T-helper 9 cell (primary cell): ENCODE measurements at places on chromosomes 12 and 14.

DNA sequence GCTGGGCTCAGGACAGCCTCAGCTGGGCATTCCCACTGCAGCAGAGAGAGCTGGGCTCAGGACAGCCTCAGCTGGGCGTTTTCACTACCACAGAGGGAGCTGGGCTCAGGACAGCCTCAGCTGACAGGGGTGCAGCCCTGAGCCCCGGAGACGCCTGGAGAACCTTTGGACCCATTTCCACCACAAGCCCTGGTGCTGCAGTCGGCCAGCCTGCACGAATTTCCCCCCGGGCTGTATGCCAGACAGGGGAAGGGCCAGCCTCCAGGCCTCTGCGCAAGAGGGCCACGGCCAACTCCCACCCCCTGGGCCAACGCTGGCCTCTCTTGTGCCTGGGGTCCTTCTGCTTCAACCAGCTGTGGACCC, 2.6 kb upstream of the C14orf180 start:
- DNase-seq: no peak

- DNase-seq: no peak
Observed at GRCh38 chr12:5439788-5440300, 7.9 kb downstream of the NTF3 start.

- no peak for DNase-seq
Observed at GRCh38 chr12:80299976-80300375, 144.1 kb upstream of the PTPRQ start.

- no peak for DNase-seq
Observed at GRCh38 chr14:89144642-89145041, 272.4 kb downstream of the FOXN3 start.

DNA sequence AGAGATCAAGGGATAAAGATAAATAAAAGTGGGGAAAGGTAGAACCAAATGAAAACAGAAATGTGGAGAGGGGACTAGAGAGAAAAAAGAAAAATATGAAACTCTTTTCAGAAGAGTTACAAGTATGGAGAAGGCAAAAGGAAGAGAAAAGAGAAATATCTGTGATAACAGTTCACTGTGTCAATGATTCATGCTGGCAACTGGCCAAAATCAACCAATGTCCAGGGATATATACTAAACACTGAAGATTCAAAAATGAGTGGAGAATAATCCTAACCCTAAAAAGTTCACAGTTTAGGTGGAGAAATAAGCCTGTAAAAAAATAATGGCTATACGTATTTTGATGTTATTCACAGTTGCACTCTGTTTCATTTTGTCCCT, 372.3 kb upstream of the KITLG start:
- no peak for DNase-seq

GRCh38 chr14:52086711-52087110, 17.9 kb upstream of the NID2 start:
- DNase-seq: no peak

GRCh38 chr12:111730420-111730819, 36.3 kb upstream of the ALDH2 start:
- no peak for DNase-seq

- no peak for DNase-seq
Observed at GRCh38 chr12:80589077-80589476, 118.4 kb upstream of the MYF6 start.

DNA sequence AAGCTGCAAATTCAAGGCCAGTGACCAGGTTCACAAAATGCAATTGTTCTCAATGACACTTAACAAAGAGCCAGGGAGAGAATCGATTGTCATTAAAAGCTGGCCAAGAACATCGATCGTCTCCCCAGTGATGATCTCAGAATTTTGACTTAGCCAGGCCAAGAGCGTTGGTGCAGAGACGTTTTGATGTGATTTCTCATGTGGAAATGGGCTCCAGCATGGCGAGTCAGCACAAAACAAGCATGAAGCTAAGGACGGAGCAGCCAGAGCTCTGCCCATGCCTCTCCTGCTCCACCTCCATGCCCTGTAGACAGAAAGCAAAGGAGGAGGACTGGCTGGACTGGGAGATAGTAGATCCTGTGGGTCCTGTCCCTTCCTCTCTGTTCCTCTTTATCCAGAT, 270.8 kb downstream of the FOXN3 start:
- DNase-seq: no peak

DNA sequence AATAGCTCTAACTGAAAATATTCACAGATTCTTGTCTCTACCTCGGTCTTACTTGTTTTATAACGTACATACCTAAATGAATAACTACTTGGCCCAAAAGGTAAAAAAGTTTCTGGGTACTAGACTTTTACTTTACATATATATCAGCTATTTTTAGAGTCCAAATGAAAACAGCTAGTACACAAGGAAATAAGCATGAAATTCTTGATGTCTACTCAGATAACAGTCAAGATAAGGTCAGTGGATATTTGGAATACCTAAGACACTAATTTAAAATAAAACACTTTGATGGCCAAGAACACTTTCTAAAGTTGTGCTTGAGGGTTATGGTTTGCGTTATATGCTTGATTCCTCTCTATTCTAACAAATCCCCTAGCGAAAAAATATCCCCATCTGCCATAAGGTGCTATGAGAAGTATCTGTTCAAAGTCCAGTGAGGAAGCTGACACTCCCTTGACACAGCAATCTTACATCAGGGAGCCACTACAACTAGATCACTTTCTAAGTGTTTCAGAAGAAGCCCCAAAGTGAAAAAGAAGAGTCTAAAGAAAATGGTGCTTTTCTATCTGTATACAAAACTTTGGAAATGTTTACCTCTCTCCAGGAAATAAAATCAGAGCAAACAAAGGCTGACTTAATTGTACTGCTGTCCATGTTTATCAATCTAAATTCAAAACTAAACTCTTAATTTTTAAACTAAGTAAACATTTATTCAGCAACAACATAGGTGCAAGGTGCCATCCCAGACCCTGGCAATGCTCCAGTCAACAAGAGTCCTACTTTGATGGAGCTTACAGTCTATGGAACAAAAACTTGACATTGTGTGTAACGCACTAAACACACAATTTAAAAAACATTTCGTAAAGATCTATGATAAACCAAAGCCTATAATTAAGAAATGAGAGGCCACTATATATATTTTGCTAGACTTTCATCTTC, 11.7 kb downstream of the PTPN21 start:
- no peak for DNase-seq

GRCh38 chr14:100836311-100836805, 10.4 kb downstream of the MEG3 start:
- DNase-seq: no peak

DNA sequence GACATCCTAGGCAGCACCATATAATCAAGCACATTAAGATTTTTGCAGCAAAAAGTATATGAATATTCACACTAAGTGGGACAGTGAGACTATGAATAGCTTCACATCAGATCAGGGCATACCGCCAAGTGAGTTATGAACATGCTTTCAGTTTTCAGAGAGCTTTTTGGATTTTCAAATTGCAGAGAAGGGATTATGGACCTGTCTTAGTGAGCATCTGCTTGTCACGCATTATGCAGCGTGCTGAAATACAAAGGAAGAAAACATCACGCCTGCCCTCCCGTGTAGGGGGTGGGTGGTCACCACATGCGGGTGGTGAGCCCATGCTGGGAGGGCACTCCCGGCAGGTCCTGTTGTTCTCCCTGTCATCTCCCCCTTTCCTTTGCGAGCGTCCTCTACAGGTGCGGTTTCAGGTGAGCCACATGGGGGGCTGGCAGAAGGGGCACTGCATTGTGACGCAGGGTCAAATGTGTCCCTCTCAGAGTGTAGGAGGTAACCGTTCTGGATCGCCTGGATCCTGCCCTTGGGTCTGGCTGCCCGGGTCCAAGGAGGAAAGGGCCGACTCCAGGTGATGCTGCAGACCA, 42.6 kb downstream of the TRAF3 start:
- DNase-seq: no peak

- DNase-seq: no peak
Observed at GRCh38 chr12:4230526-4230925, 43.0 kb upstream of the CCND2 start.

- no peak for DNase-seq
Observed at GRCh38 chr12:11695321-11695720, 45.8 kb downstream of the ETV6 start.

- no peak for DNase-seq
Observed at GRCh38 chr12:132247718-132248452, 81.5 kb downstream of the GALNT9 start.

DNA sequence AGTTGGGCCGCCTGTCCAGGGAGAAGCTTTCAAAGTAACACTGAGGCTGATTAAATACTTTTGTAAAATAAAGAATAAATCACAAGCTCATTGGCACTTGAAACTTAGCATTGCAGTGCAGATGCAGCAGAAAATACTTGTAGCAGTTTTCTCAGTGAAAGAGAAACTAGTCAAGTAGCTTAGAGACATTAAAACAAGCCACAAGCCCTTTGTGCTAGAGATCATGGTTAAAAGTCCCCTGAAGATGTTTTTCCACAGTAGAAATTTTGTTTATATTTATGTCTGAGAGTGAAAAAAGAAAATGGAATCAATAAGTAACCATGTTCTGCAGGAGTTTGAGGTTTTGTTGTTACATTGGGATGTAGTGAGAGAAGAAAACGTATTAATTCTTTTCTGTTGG, 5.9 kb downstream of the PSEN1 start:
- DNase-seq: no peak

- no peak for DNase-seq
Observed at GRCh38 chr12:119802472-119802871, 74.6 kb downstream of the CIT start.

- DNase-seq: no peak
Observed at GRCh38 chr14:101549154-101549553, 12.1 kb upstream of the DIO3 start.

GRCh38 chr14:49484180-49484579, 102.0 kb downstream of the RPS29 start:
- no peak for DNase-seq

DNA sequence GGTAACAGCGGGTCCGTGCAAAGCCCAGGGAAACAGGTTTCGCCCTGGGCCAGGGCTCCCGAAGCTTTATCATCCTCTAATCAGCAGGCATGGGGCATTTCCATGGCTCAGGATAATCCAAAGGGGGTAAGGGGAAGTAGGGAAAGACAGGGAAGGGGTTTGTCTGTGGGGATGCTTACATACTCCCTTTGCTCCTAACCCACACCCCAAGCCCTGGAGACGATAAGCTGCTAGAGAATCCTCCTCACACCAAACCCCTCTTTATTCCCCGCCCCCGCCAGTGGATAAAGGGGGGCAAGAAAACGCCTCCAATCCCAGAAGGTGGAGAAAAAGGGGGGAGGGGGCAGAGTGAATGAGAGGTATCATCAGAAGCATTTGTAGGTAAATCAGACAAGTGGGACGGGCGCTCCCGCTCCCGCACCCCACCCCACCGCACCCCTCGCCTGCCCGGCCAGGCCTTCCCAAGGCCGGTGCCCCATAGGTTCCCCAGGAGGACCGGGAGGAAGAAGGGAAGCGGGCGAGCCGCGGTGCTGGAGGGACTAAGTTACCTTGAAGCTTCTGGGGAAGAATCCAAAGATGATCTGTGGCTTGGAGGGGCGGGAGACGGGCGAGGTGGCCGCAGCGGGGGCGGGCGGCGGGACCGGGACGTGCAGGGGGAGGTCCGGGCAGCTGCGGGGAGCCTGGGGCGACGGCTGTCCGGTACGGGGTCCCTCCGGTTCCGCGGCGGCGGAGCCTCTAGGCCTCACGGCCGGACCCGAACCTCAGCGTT, 762 bp downstream of the PPP2R5E start:
- DNase-seq: peak; percentile 4

- no peak for DNase-seq
Observed at GRCh38 chr12:26825459-26826016, 7.5 kb downstream of the ITPR2 start.

DNA sequence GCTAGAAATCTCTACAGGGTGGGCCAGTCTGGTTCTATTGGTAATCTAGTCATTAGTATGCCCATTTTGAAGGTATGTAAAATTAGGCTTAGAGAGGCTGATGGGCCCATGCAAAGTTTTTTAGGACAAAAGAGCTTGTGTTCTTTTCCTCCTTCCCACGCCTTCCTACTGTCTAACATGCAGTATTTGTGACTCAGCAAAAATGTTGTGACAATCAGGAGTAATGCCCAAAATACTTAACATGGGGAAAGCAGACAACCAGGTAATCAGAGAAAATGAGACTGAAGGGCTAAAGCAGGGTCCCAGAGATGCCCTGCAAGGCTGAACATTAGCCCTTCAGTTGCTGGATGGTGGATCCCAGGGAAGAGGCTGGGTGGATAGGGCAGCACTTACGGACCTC, 437.9 kb downstream of the BCL11B start:
- DNase-seq: no peak

DNA sequence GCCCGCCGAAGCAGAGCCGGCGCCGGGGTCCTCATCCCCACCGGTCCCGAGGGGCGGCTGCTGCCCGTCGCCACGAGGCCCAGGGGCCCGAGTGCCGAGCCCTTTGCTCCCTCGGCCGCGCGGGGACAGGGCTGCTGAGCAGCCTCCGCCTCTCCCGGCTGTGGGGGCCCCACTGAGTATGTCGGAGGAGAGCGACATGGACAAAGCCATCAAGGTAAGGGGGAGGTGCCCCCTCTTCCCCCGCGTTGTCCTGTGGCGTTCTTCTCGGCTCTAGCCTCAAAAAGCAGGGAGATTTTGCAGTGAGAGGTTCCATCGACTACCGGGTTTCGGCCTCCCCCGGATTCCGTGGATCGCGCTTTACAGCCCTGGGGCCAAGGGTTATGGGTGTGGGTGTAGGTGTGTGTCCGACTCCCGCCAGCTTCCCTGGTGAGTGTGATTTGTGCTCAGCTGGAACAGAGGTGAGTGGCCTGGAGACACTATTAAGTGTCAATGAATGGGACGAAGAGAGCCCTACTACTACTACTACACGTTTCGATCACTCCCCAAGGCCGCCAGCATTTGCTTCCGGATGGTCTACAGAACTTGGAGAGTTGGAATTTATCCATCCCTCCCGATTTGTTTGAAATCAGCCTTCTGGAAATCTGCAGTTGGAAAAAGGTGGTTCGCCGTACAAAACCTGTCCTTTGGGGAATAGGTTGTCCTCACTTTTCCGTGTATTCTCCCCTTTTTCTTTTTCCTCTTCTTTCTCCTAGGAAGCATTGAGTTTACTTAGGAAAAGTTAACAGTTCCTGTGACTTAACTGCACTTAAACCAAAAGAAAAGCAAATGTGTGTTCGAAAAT, 748 bp downstream of the MAPKAPK5 start:
- DNase-seq: peak; percentile 5

- DNase-seq: no peak
Observed at GRCh38 chr14:95133282-95133681, 24.0 kb downstream of the DICER1 start.

DNA sequence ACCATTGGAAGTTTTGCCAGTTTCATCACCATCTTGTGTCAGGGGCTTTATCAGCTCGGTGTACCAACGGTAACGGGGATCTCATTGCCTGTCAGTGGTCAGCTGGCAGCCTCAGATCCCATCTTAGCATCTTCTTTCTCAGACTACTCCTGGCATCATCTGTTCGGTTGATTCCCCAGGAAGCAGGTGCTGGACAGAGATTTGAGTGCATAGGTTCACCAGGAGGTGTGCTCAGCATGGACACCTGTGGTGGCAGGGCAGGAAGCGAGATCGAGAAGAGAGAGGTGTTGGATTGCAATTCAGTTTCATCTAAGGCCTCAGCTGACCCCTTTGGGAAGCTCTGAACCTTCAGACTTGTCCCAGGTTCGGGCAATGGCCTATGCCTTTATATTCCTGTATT, 76.0 kb downstream of the C12orf75 start:
- DNase-seq: no peak
